MV-4-11 (cell line): ENCODE measurements at places on chromosomes 1 and 21.

DNA sequence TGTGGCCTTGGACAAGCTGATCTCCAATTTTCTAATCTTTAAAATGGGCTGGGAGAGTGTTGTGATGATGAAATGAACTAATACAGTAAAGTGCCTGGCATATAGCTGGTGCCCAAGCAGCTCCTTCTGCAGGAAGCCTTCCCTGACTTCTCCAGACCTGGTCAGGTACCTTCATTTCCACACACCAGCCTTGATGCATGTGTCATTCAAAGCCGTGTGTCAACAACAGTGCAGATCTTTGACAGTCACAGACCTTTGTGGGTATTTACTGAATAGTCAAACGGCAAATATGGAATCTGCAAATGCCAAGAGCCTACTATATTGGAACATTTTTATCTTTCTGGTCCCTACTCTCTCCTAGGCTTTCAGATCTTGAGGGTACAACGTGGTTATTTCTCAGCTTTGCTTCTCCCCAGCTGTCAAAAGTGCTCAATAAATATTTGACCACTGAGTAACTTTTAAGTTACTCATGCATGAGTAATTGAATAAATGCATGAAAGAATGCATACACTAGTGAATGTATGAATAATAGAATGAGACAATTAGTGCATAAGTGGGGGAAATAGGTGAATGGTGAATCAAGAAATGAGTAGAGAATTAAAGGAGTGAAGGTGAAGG lies 75.4 kb downstream of the MDM4 start:
- no peak for DNase-seq

DNA sequence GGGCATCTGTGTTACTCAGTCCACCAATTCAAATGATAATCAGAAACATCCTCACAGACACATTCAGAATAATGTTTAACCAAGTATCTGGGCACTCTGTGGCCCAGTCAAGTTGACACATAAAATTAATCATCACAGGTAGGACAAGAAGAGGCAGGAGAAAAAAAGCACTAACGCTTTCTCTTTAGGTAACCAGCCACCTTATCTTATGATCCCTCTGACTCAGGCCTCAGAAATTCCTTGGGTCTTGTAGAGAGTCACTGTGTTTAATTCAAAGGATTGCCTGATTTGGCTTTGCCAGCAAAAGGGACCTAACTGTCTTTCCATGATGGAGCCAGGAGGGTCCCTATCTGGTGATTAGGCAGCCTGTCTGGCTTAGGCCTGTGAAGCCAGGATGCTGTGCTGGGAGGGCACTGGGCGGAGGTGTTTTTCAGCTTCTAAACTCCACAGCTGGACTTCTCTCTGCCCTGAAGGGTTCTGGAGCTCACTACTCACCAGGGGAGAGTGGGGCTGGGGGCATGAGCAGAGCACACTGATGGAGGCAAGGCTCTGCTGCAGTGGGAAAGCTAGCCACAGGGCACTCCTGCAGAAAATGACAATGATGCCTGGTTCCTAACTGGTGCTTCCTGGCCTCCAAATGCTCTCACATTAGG lies 36.4 kb upstream of the STUM start:
- DNase-seq = no peak

DNA sequence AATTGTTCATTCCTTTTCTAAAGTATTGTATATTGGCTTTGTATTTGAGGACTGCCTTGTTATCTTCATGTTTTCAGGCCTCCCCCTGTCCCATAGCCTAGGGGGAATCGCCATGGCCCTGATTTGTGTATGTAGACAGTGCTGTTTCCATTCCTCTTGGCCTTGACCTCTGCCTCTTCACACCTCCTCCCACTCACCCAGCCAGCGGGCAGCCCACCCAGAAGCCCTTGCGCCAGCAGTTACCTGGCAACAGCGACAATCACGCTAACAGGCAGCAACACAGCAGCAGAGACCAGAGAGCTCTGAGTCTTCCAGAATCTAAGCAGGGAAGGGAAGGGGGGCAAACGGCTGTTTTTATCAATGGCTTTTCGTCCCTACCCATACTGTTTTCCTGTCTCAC lies 50.0 kb upstream of the NPL start:
- no peak for DNase-seq

DNA sequence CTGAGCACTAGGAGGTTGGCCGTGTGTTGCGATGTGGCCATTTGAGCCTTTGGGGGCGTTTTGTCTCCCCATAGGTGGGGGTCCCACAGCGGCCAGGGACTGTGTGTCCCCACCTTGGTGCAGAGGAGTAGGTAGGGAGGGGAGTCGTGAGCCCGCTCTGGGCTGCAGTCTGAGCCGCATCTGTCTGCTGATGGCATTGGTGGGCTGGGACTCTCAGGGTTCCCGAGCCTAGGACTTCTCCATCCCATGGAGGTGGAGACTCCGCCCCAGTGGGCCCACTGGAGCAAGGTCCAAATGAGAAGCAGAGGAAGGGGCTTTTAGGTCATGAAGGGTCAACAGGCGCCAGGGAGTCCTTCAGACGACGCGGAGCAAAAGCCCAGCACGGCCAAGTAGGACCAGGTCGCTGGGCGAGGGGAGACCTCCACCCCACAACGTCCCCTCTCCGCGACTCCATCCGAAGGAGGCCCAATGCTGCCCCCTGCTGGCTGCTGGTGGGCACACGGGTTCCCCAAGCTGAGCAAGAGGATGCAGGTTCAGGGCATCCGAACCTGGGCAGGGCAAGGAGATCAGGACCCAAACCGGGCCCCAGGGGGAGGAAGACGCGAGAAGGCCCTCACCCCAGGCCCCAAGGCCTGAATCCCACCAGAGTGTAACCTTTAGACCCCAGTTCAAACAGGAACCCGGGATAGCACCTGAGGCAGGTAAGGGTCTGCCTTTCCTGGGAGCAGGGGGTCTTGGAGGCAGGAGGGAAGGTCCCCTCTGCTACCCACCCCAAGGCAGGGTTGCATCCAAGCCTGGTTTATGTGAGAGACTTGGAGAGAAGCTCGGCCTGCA lies 14.9 kb downstream of the TTC34 start:
- no peak for DNase-seq

GRCh38 chr1:77671836-77672235 lies 10.6 kb downstream of the ZZZ3 start:
- no peak for DNase-seq

- no peak for DNase-seq
Measured at GRCh38 chr1:113333056-113333455, 57.3 kb upstream of the MAGI3 start.

DNA sequence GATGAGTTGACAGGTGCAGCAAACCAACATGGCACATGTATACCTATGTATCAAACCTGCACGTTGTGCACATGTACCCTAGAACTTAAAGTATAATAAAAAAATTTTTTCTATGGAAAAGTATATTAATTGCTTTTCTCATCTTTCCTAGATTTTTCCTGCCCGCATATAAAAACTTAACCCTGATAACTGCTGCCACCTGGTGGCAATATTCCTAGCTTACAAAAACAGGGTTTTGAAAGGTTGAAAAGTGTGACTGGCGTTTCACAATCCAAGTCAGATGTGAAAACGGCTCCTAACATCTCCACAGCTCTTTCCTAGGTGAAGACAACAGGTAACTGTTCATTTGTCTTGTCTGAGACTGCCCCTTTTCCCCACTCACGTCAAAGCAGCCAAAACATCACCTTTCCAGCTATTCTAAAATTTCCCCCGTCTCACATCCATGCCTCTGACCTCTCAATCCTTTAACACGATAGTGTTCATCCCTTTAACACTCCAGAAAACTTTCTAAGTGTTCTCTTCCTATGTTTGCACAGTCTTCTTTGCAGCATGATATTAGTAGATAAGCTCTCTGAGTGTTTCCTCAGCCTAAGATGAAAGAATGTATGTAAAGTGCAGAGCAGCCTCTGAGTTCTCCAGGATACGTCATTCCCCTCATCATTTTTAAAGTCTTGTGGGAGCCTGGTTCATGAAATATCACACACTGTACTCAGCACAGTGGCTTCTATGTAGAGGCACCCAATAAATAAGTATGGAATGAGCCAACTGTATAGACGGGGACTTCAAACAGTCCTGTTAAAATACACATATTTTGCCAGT lies 27.5 kb downstream of the OVGP1 start:
- peak; percentile 30 for DNase-seq

DNA sequence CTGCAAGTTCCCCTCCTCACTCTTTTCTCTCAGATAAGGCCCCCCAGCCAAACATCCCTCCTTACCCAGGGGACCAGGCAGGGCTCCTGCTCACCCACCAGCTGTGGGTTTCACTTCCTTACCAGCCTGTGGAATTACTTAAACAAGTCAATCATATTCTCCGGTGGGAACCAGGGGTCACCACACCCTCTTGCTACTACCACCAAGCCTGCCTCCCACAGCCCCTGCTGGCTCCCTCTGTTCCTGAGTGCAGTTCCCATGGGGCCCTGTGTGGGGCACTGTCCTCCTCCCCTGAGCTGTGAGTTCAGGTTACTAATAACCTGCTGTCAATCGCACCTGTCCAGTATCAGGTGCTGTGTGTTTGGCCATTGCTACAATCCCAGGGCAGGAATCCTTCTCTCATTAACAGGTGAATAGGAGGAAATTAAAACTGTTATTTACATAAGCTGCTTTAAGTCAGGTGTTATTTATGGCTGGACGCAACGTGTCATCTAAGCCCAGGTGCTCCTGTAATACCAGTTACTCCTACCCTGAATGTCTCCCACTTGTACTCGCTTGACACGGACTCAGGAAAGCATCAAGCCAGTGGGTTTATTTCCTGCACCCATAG lies 53.1 kb upstream of the LBR start:
- DNase-seq = peak; percentile 88

GRCh38 chr21:16800536-16801275 lies 712.1 kb upstream of the CXADR start:
- DNase-seq = no peak

GRCh38 chr1:844472-845026 lies 79.2 kb upstream of the SAMD11 start:
- DNase-seq = no peak

DNA sequence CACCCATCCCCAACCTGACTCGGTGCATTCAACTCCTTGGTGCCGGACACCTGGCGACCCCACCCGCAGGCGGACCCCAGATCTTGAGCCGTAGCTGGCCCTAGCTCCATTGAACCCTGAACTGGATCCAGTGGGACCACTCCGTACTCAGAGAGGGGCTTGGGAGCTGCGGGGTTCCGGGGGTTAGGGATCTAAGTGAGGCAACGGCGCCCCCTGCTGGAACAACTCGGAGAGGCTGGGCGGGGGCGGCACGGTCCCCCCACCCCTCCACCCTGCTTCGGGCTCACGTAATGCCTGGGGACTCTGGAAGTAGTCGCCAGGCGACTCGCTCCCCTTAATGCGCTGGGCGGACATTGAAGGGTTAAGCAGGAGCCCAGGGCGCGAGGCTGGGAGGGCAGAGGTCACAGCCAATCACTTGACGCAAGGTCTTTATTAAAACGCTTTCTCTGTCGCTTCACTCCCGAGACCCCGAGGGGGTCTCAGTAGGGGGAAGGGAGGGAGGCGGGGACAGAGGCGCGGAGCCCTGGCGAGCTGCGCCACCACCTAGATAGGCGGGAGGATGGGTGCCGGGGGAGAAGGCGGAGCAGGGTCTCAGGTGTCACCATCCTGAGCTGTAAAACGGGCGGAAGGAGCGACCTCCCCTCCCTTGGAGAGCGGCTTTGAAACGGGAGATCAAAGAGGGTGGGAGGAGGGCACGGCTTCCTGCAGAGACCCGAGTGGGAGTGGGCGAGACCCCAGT lies 704 bp upstream of the CRABP2 start:
- peak; percentile 6 for DNase-seq

DNA sequence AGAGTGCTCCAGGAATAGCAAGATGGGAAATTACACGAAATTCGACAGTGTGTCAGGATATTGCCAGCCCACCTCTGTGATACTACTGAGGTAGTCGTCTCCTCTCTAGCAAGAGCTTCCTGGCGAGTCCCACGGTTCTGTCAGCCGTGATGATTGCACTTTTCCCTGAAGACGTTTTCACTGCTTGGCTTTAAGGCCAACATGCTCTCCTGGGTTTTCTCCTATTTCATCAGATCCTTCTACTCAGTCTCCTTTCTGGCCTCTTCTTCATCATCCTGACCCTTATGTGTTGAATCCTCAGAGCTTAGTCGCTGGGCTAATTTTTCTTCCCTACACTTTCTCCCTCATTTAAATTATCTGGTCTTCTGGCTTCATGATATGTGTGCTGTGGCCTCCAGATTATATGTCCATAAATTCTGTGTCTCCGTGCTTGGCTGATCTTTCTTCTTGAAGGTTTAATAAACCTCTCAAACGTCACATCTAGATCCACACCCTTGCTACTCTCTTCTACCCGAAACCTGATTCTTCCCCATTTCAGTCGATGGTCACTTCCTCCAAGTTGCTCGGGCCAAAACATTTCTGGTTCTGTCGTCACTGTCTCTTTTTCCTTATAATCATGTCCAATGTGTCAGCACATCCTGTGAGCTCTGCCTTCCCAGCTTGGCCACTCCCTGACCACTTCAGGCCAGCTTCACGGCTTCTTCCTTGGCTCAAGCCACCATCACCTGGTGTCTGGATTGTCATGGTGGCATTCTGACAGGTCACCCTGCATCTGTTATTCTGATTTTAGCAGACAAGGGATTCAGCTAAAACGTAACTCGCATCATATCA lies 12.2 kb downstream of the OR2B11 start:
- DNase-seq = peak; percentile 52

GRCh38 chr1:17437260-17437579 lies 2.3 kb downstream of the RCC2 start:
- no peak for DNase-seq

DNA sequence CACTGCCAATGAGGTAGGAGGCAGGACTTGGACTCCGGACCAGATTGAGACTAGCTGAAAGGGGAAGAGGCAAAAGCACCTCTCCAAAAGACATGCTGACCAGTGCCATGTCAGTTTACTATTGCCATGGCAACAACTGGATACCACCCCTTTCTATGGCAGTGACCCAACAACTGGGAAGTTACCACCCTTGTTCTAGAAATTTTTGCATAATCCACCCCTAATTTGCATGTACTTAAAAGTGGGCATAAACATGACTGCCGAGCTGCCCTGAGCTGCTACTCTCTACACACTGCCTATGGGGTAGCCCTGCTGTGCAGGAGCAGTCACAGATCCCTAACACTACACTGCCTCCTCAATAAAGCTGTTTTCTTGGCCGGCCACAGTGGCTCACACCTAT lies 19.0 kb upstream of the SLC6A9 start:
- peak; percentile 15 for DNase-seq

DNA sequence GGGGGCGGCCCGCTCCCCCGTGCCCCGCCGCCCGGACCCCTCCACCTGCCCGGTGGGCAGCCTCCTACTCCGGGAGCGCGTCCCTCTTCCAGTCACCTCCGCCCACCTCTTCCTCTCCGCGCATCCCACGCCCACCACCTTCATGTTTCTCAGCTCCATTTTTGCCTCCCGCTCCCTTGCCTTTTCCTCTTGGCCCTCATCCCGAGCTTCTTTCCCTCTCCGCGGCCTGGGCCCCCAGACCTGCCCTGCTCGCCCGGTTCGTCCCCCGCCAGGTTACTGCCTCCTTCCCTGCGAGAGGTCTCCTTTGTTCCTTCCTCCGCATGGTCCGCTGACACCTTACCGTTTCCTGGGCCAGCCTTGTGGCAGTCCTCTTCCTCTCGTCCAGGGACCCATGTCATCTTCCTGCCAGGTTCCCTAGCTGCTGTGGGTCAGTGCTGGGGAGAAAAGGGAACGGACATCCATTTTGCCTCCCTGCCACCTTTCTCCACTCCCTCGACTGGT lies 563 bp downstream of the QSOX1 start:
- no peak for DNase-seq
